CD4-positive, alpha-beta T cell treated with Interleukin-10 for 1 hour (primary cell): ENCODE measurements at places on chromosomes 13 and 19.

GRCh38 chr19:50264483-50265186 is 61.2 kb downstream of the MYH14 start:
- DNase-seq = no peak

DNA sequence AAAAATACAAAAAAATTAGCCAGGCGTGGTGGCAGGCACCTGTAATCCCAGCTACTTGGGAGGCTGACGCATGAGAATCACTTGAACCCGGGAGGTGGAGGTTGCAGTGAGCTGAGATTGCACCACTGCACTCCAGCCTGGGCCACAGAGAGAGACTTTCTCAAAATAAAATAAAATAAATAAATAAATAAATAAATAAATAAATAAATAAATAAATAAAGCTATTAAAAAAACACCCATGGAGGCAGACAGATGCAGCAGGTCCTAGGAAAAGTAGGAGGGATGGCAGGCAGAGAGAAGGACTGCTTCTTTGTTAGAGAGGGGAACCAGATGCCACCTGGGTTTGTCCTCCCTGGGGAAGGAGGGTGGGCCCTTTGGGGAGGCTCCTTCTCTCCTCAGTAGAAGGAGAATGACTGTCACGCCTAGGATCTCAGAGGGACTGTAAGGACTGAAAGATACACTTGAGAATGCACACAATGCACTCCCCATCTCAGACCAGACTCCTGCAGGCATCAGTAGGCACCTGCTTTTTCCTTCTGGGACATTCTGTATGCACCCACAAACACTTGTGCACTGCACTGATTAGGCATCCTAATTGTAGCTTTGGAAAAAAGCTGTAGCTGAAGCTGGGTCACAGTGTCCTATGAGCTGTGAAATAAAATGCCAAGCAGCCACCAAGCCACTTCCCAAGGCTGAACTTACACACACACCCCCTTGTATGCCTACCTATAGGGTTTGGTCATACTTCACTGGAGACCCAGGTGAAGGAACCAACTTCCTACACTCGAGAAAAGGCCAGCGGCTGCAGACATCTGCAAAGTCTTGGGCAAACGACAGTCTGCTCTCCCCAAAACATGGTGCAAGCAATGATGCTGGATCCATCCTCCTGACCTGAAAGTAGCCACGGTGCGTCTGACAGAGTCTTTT is 18.9 kb upstream of the SLC35E1 start:
- no peak for DNase-seq

DNA sequence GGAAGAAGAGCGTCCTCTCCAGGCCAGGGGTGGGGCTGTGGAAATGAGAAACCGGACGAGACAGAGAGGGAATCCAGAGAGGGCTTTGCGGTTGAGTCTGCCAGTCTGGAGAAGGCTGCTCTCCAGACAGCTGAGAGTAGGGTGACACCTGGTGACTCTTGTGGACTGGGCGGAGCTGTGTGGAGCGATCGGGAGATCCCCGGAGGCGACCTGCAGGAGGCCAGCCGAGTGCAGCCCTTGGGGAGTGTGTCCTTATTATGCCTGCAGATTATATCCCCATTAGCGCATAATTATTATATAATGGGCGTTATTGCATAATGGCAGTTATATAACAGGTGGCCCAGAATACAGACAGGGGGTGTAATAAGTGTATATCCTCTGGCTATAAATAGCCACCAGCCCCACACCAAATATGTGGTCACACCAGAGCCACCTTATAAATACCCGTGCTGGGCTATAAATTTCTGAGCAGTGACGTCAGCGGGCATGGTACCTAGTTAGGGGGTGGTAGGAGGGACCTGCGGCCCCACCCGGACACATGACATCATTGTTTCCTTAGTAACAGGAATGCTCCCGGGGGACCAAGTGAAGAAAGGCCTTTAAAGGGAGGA is 41.2 kb downstream of the NFIX start:
- no peak for DNase-seq

- DNase-seq = no peak
Observed at GRCh38 chr13:19982447-19983043, 24.0 kb downstream of the ZMYM2 start.

GRCh38 chr13:37106642-37107041 is 1.2 kb upstream of the CSNK1A1L start:
- DNase-seq = no peak

DNA sequence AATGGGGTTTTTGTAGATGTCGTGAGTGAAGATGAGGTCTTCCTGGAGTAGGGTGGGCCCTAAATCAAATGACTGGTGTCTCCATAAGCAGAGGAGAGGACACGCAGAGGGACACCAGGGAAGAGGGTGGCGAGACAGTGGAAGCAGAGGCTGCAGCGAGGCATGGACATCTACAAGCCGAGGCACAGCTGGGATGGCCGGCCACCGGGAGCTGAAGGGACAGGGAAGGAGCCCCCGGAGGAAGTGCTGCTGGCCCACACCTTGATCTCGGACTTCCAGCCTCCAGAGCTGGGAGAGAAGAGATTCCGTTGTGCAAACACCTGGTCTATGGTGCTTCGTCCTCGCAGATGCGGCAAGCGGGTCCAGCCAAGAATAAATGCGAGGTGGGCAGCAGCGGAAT is 84.5 kb downstream of the ANKRD10 start:
- DNase-seq = no peak

DNA sequence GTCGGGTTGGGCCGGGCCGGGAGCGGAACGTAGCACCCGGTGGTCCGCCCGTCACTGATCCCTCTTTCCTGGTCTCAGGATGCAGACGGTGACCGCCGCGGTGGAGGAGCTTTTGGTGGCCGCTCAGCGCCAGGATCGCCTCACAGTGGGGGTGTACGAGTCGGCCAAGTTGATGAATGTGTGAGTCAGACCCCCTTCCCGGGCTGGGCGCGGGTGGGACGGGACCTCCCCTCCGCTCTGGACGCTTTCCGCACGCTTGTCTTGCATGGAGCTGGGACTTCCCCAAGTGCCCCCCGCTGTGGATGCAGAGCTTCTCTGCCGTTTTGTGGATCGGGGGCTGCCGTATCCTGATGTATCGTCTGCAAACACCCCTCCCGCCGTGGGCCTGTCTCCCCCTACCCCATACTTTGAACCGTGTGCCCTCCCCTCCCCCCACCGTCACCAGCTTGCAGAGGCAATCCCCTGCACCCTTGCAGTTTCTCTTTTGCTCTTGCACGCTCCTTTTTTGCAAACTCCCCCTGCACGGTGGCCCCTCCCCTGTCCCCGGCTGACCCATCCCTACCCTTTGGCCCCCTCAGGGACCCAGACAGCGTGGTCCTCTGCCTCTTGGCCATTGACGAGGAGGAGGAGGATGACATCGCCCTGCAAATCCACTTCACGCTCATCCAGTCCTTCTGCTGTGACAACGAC is 669 bp downstream of the GADD45B start:
- DNase-seq = peak; percentile 66

- DNase-seq = no peak
Observed at GRCh38 chr19:34088292-34088691, 84.0 kb upstream of the LSM14A start.

GRCh38 chr13:37416291-37417059 is 182.1 kb downstream of the POSTN start:
- DNase-seq = no peak

GRCh38 chr13:98141509-98142379 is 1.1 kb upstream of the FARP1 start:
- no peak for DNase-seq

DNA sequence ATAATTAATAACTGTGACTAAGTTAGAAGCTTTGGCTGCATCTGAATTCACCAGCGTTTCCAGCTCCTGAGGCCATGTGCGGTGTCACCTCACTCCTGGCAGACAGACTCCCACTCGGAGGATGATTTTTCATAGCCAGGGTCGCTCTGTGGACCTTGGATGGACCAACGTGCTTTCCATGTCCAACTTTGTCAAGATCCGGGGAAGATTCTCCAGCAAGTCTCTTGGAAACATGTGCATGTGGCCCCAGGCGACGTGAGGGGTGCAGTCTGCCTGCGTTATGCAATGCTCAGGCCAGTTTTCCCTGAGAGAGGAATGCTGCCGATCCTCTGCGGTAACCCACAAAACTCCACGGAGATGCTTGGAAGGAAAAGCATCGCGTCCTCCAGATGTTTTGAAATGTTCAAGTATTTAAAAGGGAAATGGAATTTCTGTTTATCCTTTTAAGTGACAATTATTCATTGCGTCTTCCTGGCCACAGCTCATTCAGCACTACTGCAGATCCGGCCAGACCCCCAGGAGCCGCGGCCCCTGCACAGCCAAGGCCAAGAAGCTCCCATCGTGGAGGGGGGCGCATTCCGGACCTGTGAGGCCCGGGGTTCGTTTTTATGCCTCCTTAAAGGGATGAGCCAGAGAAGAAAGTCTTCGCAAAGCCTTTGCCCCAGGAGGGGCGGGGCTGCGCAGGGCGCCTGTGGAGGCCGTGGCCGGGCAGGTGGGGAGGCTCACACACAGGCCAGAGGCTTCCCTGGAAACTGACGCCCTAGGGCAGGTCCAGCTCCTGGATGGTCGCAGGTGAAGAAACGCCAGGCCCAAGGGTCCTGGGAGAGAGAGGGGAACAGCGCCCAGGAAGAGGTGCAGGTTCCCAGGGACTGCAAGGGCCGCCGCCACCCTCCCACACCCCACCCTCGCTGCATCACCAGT is 46.0 kb downstream of the C13orf46 start:
- DNase-seq = no peak
